ENCODE measurements at places on chromosomes 12 and 14. TPM values are rescaled to one million over a fixed set of nuclear protein-coding genes. Genes with fewer than 3 reads are reported as not detected.

Gene PHETA1
- 13.8 TPM for polyA plus RNA-seq

Gene GPR68
- 0.22 TPM for polyA plus RNA-seq

GRCh38 chr12:24111086-24111485 is 161.6 kb upstream of the SOX5 start:
- no peak for DNase-seq

DNA sequence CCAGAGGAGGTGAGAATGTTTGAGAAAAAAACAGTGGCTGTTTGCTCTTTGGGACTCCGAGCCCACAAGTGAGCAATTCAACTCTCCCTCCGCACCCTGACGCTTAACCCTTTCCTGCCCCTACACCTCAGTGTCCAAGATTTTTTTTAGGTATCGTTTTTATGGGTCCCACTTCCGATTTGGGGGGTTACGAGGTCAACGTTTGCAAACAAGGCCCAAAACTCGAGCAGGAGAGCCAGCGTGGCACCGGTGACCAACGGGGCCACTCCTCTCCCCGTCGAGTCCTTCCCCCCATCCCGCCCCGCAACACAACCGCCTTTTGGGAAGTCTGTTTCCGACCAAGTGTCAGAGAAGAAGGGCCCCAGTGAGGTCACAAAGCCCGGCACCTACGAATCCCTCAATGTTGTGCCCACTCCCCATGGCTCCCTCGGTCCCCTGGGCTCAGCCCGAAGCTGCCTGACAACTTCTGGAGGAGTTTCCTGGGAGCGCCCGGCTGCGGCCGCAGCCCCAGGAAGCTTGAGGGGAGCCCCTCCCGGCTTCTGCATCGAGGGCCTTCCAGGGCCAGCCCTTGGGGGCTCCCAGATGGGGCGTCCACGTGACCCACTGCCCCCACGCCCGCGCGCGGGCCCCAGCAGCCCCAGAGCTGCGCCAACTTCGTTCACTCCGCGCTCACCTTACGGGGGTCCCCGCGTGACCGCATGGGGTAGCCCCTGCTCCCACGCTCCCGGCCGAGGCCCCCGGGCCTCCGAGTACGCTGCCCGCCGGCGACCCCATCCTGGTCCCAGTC is 1.2 kb downstream of the CDK2AP1 start:
- DNase-seq, result peak; percentile 46

All from cardiac muscle cell (in vitro differentiated cells and primary cell).